ENCODE measurements at places on chromosomes 3 and 15.

DNA sequence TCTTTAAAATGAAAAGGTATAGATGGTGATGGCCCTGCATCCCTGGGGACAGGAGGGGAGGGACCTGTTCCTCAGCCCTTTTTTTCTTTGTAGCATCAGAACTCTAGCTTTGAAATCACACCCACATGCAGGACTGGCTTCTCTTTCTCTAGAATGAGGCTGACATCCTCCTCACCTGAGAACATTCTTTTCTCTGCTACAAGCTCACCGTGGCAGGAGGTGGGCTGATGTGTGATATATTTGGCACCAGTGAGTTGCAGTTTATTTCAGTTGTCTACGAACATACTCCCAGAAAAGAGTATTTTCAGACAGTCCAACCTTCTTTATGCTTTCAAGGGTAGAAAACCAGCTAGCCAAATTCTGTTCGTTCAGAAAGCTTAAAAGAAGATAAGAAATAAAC, 43.6 kb upstream of the RARB start:
- DNase-seq, result no peak

- DNase-seq, result peak; percentile 47
Measured at GRCh38 chr3:94336046-94336753, 273.3 kb downstream of the NSUN3 start.

DNA sequence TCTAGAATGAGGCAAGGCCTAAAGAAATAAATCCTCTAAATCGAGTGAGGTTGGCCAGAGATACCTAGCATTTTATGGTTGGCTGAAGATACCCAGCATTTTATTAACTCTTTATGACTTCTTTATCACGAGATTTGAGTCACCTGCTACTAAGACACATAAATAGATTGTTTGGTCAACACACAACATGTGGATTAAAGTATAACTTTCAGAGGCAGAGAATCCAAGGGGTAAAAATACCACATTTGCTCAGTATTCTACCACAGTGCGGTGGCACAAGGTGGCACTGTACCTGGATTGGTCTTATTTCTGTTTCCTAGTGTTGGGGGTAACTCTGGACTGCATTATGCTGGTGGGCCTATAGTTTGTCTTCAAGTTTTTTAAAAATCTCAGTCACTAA, 27.0 kb upstream of the VILL start:
- no peak for DNase-seq

DNA sequence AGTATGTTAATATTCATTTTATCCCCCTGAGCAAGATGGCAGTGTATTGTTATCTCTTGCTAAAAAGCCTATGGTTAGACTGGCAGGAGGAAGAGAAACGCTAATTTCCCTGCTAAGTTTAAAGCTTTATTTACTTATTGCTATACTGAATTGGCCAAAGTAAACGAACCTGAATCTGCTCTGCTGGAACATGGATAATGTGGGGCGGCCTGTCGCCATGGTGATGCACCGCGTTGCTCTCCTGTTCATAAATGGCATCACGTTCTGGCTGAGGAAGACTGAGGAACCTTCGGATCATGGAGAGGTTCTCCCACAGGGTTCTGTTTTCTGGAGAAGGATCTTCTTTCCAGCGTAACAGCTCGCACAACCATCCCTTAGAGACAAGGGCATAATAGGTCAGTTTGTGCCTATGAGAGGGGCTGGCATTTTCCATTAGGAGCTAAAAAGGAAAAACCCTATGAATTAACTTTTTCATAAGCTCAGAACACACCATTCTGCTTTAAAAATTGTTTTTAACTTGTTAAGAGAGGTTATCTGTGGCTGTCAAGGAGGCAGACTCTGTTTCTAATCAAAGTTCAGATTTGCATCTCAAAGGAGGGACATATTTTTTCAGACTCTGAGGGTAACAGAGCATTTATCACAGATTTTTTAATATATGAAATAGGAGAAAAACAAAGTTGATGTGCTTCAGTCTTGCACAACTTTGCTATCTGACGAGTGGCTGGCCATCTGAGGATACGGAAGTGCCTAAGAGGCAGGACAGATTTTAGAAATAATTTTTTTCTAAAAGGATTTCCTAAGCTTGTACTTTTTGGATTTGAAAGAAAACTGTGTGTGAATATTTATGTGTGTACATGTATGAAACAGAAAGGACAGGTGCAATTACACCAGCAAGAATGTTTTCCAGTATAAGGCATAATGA, 73.1 kb downstream of the SATB1 start:
- DNase-seq, result no peak

GRCh38 chr15:74723754-74724334, 1.5 kb downstream of the CYP1A1 start:
- DNase-seq, result peak; percentile 65

DNA sequence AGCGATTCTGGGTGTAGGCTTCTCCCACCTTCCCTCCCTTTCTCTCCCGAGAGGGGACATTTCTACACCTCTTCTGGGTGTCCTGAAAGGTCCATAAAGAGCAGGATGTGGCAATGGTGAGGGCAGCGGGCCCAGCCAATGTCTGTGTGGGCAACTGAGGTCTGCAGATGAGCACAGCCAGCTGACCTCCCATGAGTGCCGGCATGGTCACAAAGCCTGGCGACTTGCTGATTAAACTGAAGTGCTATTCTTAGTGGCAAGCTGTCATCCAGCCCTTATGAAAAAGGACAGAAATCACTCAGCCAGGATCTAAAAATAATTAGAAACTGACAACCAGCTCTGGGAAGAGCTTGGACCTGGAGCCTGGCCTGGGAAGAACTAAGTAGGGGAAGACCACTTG, 124.3 kb upstream of the RGMA start:
- no peak for DNase-seq

- no peak for DNase-seq
Measured at GRCh38 chr3:138241676-138242075, 54.6 kb downstream of the ARMC8 start.

DNA sequence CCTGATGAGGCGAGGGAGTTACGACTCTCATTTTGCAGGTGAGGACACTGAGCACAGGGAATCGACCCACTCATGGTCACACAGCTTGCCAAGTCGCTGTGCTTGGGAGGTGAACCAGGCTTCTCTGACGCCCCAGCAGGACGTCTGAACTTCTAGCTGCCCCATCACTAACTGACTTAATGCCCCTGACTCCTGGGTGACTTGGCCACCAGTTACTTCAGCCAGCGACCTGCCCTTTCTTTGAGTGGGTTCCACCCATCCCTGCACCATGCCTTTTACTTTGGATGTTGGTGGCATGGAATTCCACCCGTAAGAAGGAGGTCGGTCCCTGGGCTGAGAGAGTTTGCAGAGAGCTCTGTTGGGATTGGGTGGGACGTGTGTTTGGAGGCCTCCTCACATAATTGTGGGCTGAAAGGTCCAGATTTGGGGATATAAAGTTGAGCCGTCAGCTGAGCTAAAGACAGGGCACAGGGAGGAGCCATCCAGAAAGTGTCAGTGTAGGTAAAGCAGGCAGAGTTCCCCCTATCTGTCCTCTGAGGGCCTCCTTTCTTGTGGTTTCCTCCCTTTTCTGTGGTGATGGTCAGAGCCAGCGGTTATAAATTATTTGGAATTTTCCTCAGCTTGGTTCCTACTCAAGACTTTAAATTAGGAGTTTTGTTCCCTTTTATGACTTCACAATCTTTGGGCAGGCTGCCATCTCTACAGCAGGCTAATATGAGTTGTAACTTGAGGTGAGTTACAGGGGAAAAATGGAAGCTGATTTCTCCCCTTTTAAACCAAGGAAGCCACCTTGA, 55.0 kb downstream of the FLNB start:
- DNase-seq, result peak; percentile 90

DNA sequence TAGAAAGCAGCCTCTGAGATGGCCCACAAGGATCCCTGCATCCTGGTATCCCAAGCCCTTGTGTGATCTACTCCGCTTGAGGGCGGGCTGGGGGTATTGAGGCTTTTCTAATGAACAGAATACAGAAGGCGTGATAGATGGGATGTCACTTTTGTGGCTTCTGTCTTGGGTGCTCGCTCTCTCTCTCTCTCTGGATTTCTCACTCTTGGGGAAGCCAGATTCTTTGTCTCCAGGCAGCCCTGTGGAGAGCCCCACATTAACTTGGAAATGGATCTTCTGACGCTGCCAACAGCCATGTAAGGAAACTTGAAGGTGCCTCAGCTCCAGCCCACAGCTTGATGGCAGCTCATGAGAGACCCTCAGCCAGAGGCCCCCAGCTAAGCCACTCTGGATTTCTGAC, 26.9 kb upstream of the SEC62 start:
- DNase-seq, result no peak

DNA sequence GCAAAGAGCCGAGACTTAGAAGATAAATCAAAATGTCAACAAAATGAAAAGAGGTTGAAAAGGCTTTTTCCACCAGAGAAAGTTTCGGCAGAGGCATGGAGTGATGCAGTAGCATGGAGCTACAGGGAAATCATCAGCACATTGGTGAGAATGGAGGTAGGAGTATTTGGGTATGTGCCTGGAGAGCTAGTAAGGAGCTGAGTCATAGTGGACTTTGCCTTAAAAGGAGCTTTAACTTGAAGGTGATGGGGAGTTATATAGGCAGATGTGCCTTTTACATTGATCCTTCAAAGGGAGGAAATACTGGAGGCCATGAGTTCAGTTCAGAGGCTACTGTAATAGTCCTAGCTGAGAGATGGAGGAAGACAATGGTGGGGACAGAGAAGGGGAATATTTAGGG, 44.3 kb downstream of the IL5RA start:
- DNase-seq, result peak; percentile 59

DNA sequence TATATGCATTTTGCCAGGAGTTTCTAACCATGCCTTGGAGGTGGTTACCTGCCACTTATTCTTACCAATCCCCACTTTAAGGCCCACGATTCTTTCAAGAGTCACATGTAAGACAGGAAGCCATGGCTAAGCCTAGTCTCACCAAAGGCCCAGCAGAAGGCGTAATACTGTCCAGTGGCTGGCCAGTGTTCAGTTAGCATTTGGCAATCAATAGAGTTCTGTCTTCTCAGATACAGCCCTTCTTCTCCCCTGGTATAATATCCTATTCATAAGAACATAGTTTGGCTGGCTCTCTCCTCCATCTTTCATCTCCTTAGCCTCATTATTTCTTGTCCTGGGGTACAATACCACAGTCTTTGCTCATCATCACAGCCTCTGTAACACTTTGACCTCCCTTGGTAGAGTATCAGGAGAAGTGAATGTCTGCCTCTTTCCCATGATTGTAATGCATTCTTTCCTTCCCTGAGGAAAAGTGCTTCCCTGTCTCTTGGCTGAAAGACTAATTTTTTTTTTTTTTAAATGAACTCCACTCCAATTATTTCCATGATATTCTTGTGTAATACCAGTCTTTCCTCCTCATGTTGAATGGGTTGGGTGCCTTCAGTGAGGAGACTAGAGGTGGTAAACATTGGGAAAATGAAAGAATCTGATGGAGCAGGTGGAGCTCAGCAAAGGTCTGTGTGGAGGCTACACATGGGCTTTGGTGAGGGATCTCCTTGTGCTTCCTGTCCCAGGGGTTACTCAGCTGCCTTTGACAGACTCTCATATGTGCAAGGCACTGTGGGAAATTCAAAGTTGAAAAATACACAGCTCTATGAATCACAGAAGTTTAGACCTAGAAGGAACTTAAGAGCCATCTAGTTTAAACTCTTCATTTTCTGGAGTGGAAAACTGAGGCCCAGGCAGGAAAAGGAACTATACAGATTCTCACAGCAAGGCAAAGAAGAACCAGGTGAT, 218.2 kb downstream of the P3H2 start:
- DNase-seq, result peak; percentile 8

GRCh38 chr3:131082871-131083863, 56.5 kb downstream of the NEK11 start:
- no peak for DNase-seq

GRCh38 chr3:9622438-9622837, 26.9 kb upstream of the MTMR14 start:
- no peak for DNase-seq

GRCh38 chr15:63048776-63049665, 6.5 kb downstream of the TPM1 start:
- no peak for DNase-seq

GRCh38 chr15:63340353-63340752, 41.3 kb downstream of the CA12 start:
- DNase-seq, result no peak

DNA sequence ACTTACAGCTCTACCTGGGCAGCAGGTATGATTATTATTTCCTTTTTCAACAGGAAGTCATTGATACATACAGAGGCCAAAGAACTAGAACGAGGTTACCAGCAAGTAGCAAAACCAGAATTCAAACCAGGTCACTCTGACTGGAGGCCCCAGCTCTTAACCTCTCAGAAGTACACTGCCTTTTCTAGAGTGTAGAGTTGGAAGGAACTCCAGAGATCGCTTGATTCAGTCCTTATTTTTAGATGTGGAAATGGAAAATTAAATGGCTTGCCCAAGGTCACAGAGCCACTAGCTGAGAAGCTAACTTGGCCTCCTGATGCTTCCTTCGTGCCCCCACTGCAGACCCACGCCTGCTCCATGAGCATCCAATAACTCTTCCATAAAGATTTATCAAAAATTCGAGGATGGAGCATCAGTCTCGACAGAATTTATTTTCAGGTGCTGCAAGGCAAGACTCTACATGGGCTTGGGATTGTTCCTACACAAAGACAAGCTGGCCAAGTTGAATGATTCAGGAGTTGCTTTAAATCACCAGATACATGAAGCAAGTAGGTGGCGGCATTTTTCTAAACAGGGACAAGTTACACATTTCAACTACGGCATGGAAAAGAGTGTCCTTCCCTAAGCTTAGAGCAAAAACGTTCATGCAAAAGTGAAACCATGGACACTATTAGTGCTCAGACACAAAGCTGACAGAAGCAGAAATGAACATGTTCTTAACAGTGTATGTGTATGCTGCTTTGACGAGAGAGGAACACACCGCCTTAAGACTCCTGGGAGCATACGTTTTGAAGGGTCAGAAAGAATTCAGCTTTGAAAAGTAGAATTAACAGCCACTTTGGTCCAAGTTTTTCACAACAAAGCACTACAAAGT, 235.7 kb downstream of the THRB start:
- DNase-seq, result no peak

GRCh38 chr3:171824824-171825221, 14.5 kb upstream of the PLD1 start:
- peak; percentile 70 for DNase-seq

- no peak for DNase-seq
Measured at GRCh38 chr15:41937568-41937923, 34.8 kb downstream of the EHD4 start.

DNA sequence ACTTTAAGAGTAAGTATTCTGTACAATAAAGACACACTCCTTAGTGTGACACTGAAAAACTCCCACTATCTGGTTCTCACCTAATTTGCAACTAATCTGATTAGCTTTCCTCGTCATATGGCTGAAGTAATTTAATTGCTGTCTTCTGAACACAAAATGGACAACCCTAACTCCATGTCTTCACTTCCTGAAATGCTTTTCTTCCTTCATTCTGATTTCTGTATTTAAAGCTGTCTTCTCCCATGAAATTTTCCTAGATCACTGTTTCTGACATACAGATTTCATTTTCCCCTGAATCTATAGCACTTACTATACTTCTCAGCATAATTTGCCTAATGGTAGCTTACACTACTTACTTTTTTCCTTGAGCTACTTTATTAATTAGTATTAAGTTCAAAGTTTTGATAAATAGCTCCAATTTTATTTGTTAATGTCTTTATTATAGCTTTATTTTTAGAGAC, 6.3 kb downstream of the CCPG1 start:
- no peak for DNase-seq
